Brain microvascular endothelial cell (primary cell): ENCODE measurements at places on chromosomes 1 and 21.

DNA sequence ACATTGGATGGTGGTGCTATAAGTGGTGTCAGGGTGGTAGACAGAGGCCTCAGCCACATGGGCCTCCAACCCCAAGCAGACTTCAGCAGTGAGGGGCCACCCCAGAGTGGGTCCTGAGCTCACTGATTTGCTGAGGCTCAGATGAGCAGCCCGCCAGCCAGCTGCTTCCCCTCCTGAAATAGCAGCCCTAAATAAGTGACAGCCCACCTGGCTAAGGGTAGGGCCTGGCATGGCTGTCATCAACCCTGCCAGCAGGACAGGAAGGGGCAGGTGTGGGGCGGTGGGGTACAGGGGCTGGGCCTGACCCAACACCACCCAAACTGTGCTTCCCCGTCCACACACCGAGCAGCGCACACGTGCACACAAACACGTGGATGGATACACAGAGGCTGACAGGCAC is 79.3 kb downstream of the GRIK3 start:
- DNase-seq, result no peak

- DNase-seq, result no peak
These were observed 18.1 kb upstream of the SNX27 start for GRCh38 chr1:151593730-151594129.

DNA sequence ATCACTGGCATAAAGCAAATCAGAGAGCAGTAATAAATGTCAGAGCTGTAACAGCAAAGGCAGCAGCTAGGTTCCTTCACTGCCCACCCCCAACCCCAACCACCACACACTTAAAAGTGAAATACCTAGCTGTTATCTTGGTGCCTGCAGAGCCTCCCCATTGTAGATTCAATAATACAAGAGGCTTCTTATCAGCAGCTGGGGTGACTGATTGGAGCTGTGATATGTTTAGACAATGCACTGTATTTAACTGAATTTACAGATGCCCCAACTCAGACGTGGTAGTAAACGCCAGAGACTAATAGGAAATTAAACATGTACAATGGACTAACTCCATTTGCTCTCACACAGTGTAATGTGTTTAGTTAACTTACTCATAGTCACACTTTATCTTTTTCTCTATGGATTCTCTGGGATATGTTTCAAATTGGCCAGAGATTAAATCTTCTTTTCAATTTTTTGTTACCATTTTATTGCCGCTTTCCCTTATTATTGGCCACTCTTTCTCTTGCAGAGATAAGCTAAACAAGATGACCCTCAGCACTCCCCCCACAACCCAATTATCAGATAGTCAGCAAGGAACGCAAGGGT is 117.1 kb downstream of the ESRRG start:
- no peak for DNase-seq

DNA sequence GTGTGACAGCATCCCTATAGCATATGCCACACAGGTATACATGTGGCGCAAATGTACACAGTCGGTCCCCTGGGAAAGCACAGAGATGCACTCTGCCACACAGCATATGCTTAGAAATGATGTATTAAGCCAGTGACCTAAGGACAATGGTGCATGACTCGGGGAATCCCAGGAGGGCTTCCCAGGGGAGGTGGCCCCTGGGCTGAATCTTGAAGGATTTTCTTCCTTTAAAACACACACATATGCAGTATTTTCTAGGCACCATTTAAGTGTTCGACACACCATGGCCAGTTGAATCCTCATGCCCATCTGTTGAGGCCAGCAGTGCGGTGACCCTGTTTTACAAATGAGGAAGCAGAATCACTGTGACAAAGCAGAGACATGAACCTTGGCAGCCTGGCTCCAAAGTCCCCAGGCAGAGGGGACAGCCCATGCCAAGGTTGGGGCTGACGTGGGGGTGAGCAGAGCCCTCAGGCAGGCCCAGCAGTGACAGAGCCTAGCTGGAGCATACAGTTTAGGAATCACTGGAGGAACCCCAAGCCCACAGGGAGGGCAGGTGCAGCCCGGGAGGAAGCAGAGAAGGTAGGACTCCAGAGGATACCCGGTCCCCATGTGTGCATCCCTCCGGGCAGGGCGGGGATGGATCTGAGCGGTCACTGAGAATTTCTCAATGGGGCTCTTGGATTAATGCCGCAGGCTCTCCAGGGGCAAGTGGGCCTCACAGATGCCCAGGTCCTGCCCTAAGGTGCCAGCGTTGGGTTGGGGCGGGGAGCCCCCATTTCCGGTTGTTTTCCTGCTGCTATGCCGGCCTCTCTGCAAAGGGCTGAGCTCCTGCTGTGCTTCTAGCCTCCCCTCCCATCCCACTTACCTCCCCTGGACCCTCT is 28.4 kb downstream of the WNT3A start:
- no peak for DNase-seq

GRCh38 chr1:96472471-96472870 is 249.1 kb upstream of the PTBP2 start:
- DNase-seq, result peak; percentile 33

GRCh38 chr1:117905019-117905418 is 24.4 kb downstream of the GDAP2 start:
- DNase-seq, result no peak

DNA sequence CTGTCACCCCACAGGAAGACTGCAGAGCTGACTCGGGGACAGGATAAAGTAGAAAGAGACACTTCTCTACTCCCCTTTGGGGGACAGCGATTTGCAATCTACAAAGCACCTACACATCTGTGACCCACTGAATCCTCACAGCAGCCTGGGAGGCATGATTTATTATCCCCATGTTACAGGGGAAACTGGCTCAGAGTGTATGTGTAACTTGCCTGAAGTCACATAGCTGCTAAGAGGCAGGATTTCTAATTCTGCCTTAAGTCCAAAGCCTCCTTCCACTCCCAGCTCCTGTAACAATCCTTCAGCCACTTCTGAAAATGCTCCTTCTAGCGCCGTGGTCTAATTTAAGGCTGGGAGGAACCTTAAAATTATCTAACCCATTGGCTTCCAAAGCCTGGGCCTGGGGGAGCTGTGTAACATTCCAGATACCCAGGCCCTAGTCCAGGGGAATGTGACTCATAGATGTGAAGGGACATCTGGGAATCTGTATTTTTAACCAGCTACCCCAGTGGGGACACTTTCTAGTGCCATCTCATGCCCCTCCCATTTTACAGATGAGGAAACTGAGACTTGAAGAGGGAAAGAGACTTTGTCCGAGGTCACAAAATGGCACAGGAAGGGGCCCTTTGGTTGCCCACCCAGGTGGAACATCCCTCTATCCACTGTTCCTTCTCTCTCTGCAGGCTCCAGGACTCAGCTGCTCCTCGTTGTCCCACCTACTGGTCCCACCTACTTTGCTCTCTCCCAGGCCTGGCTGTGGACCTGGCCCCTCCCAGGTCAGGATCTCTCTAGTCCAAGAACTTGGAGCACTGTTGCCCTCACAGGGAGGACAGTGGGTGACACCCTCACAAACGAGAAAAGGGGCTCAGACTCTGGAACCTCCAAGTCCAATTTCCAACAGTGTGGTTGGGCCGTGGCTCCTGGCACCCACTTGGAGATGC is 48.9 kb downstream of the AHDC1 start:
- no peak for DNase-seq

GRCh38 chr1:11858968-11859871 is 475 bp upstream of the NPPB start:
- DNase-seq, result peak; percentile 57

DNA sequence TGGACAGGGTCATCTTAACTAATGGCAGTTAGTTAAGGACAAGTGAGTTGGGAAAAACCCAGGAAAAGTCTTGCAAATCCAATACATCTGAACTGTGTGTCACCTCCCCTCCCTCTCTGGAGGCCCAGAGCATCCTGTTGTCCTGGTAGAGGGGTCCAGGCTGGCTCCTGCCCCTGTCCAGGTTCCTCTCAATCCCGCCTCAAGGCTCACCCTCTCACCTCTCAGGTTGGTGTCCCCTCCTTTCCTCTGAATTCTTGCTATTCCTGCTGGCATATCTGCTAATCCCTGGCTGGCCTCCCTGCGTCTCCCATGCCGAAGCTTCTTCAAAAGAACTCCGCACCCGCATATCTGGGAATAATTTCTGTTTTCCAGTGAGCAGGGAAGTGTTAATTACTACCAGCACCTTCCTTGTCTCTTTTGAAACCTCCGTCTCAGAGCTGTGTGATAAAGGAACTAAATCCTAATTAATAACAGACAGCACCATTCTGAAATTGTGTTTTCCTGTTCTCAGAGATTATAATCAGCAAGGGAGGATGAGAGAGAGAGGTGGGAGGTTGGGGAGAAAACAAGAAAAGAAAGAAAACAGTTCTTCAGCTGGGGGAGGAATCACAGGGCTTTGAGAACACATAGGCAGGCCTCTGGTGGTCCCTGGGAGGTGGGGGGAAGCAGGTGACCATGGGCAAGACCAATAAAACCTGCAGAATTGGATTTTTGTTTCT is 568.0 kb downstream of the PTPRU start:
- DNase-seq, result no peak

- peak; percentile 37 for DNase-seq
These were observed at the start of gene MTARC2 for GRCh38 chr1:220748089-220748934. MTARC2 (plus strand) TSS chr1:220748322; CDS start chr1:220748532, 210 bp downstream.

- no peak for DNase-seq
These were observed 77.8 kb downstream of the ITPKB start for GRCh38 chr1:226661271-226661670.

- peak; percentile 48 for DNase-seq
These were observed 11.8 kb downstream of the HTR6 start for GRCh38 chr1:19676438-19676922.

GRCh38 chr1:182495693-182496092 is 45.7 kb downstream of the RGSL1 start:
- DNase-seq, result no peak

- no peak for DNase-seq
These were observed 7.0 kb upstream of the TAL1 start for GRCh38 chr1:47238935-47239592.

GRCh38 chr1:54811739-54812655 is 10.9 kb upstream of the TTC22 start:
- no peak for DNase-seq

DNA sequence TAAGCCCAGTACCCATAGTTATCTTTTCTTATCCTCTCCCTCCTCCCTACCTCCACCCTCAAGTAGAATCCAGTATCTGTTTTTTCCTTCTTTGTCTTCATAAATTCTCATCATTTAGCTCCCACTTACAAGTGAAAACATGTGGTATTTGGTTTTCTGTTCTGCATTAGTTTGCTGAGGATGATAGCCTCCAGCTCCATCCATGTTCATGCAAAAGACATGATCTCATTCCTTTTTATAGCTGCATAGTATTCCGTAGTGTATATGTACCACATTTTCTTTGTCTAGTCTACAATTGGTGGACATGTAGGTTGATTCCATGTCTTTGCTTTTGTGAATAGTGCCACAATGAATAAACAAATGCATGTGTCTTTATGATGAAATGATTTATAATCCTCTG is 55.2 kb downstream of the PRKACB start:
- no peak for DNase-seq

DNA sequence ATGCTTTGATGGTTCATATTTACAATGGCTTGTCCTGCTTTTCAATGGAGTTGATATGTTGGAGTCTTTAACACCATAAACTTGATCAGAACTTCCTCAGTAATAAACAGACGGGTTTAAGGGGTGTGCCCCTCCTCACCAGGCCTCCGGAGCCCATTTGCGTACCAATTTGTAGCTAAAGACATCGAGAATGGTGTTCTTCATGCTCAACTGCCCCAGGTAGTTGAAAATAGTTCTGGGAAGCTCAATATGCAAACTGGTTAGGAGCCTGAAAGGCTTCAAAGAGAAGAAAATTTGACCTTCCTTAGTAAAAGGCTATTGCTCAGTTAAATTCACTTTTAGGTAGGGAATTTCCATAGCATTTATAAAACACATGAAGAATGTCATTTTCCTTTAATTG is 68.1 kb upstream of the RRP15 start:
- DNase-seq, result no peak

DNA sequence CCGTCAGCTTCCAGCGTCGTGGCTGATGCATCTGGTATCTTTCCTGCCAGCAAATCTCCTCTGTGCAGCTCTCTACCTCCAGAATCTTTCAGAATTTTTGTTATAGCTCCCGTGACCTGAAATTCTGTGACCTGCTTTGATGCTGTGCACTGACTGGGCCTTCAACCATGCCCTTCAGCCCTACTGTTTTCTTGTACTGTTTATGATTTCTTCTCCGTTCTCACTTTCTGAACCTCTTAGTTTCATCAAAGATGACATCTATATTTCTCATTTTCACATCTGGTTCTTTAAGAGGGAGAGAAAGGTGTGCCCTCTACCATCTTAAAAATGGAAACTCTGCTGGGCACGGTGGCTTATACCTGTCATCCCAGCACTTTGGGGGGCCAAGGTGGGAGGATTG is 5.7 kb downstream of the PRDM15 start:
- DNase-seq, result no peak

DNA sequence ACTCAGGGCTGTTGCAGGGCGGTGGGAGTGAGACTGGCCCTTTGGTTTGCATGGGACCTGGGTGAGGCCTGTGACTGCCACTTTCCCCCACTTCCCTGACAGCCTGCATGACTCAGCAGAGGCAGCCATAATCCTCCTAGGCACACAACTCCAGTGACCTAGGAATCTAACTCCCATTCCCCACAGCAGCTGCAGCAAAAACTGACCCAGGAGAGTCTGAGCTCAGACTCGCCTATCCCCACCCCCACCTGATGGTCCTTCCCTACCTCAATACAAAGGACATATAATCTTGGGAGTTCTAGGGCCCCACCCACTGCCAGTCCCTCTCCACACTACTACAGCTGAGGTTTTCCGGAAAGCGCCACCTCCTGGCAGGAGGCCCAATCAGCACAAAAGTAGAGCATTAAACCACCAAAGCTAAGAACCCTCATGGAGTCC is 26.7 kb downstream of the NDC1 start:
- no peak for DNase-seq

GRCh38 chr1:77794550-77794949 is 15.1 kb downstream of the MIGA1 start:
- DNase-seq, result no peak

DNA sequence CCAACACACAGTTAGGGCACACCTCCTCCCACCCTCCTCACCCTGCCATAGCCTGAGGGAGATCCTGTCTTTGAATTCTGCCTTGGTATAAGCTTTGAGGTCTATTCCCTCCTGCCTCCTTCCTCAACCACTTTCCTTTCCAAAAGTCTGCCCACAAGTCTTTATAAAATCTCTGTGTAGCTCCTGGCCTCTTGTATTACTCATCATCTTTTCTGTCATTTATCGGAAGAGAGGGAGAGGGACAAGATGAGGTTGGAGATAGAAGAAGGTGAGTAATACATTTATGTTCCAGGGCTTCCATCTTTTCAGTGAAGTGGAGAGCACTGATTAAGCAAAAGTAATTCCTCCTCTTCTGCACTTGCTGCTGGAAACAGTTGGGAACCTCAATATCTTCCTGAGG is 30.5 kb upstream of the EFCAB14 start:
- DNase-seq, result no peak
